ENCODE measurements at places on chromosomes 3 and 15.
A peak's percentile ranks its signal among the peaks of the same experiment; 100 is the strongest.

DNA sequence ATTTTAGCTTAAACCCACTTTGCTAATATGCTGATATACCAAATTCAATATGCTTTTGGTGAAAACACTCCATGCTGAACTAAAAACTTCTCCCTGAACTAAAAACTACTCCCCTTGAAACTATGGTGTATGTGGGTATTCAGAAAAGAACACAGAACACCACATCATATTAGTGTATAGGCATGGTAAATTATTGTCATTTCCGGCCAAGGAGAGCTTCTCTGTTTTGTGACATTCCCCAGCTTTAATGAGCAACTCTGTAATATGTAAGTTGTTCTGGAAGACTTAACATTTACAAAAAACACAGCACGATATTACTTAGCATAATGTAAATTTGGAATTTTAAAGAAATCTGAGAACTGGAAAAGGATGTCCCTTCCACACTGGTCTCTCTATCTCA, 269.9 kb upstream of the WNT5A start:
- no peak for DNase-seq

DNA sequence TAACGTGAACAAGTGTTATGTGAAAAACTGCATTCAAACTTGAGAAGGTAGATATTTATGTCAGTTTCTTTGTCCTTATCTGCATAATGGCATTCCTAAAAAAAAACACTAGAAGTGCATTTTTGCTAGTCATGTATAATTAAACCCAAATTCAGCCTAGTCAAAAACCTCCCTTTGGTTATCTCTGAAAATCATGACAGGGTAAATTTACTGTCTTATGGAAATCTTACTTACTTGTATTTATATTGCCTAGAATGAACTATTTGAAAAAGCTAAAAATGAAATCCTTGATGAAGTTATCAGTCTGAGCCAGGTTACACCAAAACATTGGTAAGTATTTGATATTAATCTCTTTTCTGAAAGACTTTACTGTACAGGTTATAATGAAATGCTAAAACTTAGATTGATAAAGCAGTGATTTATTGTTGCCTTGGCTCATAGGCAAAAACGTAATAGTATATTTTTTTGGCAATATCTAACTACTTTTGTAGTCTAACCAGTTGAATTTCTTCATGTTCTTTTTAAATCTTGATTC, 55.6 kb downstream of the OPA1 start:
- DNase-seq: no peak

DNA sequence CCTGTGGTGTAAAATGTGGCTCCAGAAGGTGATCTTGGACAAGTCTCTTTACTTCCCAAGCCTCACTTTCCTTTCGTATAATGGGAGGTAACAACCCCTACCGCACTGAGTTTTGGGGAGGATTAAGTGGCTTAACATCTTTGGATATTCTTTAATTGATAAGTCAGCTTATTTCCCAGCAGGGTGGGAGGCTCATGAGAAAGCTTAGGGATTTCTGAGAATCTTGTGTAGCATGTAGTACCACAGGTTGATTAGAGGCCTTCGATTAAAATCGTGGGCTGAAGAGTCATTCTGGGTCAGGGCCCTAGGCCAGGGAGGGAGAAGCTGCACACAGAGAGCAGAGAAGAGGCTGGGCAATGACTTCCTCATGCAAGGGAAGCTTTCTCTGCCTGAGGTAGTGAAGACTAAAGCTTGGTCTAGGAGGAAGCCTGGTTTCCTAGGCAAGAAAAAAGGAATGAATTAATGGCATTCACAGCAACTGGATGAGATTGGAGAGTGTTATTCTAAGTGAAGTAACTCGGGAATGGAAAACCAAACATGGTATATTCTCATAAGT, 1.5 kb upstream of the NMNAT3 start:
- DNase-seq: no peak

DNA sequence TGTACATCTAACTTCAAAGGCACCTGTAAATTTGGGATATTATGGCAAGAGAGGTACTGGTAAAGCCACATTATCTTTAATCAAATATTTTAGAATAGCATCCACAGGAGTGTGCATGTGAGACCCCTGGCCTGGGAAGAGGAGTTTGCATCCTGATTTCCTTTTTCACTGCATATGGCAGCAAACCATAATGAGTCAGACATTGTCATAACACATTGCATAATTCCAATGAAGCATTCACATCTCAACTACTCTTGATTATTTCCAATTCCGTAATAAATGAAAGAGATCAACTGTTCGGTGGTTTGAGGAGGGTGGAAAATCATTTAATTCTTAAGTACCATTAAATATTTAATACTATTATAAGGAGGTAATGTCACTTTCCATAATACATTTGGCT, 215.0 kb downstream of the MECOM start:
- DNase-seq: no peak

DNA sequence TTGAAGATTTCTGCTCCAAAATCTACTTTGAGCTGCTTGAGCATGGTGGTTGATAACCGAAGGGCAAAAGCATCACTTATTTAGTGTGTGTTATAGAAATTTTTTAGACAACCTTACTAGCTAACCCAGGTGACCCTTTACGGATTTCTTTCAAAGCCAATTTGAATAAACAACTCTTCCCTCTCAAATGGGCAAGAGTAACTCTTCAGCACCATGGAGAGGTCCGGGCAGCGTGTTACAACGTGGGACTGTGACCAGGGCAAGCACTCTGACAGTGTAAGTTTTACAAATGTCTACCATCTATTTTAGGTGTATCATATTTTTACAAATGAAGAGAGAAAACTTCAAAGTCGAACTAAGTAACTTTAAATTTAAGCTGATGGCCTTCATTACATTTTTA, 471.8 kb downstream of the MFSD1 start:
- DNase-seq: peak; percentile 84

DNA sequence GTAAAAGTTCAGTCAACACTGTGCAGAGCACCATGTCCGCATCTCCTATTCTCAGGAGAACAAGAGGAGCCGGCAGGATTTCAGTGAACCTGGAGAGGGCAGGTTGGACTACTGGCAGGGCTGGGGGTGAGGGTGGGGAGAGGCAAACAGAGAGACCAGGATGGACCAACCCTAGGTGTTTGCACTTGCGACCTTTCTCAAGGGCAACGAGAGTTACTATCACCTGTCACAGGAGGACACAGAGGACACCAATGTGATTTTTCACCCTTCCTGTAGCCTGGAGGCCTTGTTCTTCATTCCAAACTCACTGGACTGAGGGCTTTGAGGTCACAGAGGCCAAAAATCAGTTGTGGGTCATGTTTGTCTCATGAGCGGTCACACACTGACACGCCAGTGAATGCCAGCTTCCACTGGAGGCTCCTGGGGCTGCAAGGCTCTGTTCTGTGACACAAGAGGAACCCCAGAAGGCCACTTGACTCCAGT, 89.5 kb downstream of the CPN2 start:
- no peak for DNase-seq

DNA sequence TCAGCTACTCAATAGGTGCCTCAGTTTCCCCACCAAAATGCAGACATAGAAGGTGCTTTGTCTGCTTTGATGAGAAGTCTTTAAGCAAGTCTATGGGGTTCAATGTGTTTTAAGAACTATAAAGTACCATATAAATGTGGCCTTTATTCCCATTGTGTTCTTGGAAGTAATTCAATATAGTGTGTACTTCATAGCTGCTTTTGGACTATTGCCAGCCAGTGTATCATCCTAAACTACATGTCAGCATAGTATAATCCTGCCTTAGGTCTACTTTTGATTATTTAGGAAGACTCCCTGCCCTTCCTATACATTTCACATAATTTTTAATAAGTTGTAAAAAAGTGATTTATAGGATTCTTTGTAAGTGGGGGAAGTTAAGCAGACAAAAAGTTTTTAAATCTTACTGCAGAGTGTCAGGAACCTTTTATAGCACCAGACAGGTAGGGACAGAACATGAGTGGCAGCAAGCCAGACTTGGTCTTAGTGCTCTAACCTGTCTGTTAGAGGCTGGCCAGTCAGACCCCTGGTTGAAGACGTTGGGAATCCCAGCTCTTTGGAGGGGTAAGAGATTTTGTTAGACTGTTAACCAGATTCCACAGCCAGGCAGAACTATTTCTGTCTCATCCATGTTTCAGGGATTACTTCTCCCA, 48.4 kb downstream of the MLH1 start:
- DNase-seq: no peak

DNA sequence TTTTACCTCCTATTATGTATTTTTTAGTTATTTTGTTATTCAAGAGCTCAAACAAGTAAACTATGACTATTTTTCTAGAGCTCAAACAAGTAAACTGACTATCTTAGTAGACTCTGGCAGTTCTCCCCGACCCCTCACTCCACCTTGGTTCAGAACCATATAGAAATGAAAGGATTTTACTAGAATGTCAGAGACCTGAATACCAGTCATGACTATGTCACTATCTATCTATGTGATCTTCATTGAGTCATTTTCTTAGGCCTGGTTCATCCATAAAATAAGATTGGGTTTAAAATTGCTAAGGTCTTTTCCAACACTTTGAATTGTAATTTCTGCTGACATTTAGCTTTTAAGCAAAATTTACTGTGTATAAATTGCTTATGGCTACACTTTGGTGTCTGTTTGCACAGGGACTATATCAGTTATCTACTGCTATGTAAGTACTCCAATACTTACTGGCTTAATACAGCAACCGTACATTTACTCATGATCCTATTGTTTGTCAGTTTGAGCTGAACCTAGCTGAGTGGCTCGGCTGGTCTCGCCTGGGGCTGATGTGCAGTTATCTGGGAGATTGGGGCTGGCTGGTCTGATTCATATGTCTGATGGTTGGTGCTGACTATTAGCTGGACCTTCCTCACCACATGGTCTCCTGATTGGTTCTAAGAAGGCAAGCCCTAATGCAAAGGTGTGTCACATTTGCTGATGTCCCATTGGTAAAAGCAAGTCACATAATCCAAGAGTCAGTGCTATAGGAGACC, 37.0 kb downstream of the RASA2 start:
- DNase-seq: no peak

- DNase-seq: no peak
These were observed 41.8 kb downstream of the MUC20 start for GRCh38 chr3:195762611-195763010.

GRCh38 chr3:144921710-144922109, 950.1 kb downstream of the DIPK2A start:
- DNase-seq: no peak

- DNase-seq: no peak
These were observed 19.1 kb downstream of the RNF13 start for GRCh38 chr3:149832086-149832485.

- DNase-seq: peak; percentile 54
These were observed 1.6 kb upstream of the SIN3A start for GRCh38 chr15:75452865-75453702.

DNA sequence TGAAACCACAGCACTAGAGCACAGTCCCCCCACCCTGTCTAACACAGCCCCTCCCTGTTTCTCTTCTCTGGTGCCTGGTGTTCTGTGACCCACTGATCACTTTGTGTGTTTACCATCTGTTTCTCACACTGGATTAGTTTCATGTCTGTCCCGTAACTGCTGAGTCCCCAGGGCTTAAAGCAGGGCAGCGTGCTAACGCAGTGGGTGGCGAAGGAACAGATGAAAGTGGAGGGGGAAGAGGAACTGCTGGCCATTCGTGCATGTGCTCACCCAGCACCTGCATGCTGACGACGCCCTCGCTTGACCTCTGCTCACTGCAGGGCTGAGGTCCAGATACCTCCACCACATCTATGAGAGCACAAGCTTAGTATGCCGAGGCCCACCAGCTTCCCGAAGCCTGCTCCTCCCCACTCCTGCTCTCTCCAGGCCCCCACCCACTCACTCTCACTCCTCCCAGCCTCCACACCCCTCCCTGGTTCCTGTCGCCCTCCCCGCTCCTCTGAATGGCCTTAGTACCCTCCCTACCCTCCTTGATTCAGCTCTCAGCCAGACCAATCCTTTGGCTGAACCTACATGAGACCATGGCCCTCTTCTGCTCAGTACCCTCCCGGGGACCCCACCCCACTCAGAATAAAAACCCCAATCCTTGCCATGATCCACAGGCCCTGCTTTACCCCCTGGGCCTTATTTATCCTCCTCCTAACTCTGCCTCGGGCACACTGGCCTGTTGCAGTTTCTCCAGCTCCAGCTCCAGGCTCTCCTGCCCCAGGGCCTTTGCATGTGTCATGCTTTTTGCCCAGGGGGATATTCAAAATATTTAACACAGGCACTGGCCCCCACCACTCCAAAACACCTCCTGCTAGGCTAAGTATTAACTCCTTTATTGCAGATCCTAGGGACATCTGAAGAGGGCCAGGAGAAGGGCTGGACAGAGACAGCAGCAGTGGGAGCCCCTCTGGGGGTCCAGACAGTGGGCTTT, 15.1 kb upstream of the IQSEC1 start:
- DNase-seq: no peak

DNA sequence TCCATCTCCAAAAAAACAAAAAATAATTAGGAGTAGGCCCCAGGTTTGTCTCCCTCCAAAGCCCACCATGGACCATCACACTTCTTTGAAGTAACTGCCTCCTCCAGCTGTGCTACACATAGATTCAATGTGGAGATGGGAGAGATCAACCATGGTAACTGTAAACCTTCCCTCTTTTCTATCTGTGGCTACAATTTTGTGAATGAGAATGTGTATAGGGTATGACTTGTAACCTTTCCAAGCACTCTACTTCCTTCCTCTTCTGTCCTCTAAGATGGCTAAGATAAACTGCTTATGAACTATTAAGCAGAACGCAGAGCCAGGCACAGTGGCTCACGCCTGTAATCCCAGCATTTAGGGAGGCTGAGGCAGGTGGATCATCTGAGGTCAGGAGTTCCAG, 55.5 kb upstream of the ATP11B start:
- DNase-seq: no peak

- DNase-seq: no peak
These were observed 36.8 kb downstream of the BTD start for GRCh38 chr3:15638193-15638890.

- no peak for DNase-seq
These were observed 2.8 kb upstream of the SKIL start for GRCh38 chr3:170354760-170355159.

GRCh38 chr3:185856652-185857051, 31.8 kb upstream of the IGF2BP2 start:
- DNase-seq: no peak

DNA sequence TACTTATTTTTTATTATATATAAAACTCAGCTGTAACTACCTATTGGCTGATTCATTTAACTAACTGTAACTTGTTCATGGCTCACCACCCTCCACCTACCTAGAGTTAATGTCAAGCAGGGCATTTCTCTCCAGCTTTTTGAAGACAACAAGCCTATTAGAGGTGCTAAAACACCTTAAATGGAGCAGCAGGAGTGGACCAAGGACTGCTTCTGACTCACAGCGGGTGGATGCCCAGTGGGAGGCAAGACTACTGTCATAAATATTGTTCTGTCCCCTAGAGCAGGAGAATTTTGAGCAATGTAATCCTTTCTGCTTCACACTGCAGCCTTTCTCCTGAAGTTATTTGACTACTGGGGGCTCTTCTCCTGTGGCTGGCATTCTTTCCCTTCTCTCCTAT, 146.9 kb downstream of the CLSTN2 start:
- DNase-seq: no peak

DNA sequence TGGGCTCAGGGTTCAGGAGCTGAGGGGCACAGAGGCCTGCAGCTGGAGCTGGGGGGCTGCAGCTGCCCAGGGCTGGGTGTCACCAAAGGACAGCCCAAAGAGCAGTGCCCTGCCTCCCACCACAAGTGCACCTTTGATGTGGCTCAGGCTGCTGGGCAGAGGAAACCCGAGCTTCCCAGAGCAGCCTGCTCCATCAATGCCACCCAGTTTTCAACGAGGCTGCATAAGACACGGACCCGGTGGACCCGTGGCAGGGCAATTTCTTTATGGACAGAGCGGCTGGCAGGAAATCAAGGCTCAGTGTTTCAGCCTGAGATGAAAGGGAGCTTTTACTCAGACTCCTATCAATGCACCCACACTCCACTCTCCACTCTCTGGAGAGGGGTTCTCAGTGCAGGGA, 18.7 kb downstream of the SEMA5B start:
- DNase-seq: no peak
